Chondrocyte (in vitro differentiated cells): ENCODE measurements at places on chromosomes 3 and 15. TPM values are rescaled to one million over a fixed set of nuclear protein-coding genes. Genes with fewer than 3 reads are reported as not detected.

Gene MGLL
- 36.4 to 61.0 TPM (median 59.5 TPM) in 3 replicates for total RNA-seq

Gene CRELD1
- 26.5 to 29.9 TPM (median 28.2 TPM) in 3 replicates for total RNA-seq

Gene CATSPER2
- total RNA-seq, result 1.6 to 3.6 TPM (median 3.1 TPM) in 3 replicates

Gene HTR3E
- not detected in 3 replicates for total RNA-seq

Gene LHFPL4
- not detected in 3 replicates for total RNA-seq

Gene CTXND1
- not detected in 3 replicates for total RNA-seq

Gene CRABP1
- total RNA-seq, result not detected in 3 replicates

GRCh38 chr3:9552252-9552999, 1.2 kb downstream of the LHFPL4 start:
- H3K4me1 ChIP-seq, result peaks cover 3% of the 10 kb centered on the region
- no peak overlapping the region for H3K4me3 ChIP-seq
- DNase-seq, result no peak
- no peak overlapping the region for H3K27ac ChIP-seq
- peaks cover 3% of the 10 kb centered on the region for H3K36me3 ChIP-seq
- H3K27me3 ChIP-seq, result peaks cover 67% of the 10 kb centered on the region

GRCh38 chr15:92000709-92001108, 147.2 kb downstream of the SLCO3A1 start:
- no peak overlapping the region for H3K27ac ChIP-seq
- no peak for DNase-seq
- peaks cover 4% of the 10 kb centered on the region for H3K27me3 ChIP-seq
- H3K4me3 ChIP-seq, result no peak overlapping the region
- no peaks in the 10 kb centered on the region for H3K36me3 ChIP-seq

DNA sequence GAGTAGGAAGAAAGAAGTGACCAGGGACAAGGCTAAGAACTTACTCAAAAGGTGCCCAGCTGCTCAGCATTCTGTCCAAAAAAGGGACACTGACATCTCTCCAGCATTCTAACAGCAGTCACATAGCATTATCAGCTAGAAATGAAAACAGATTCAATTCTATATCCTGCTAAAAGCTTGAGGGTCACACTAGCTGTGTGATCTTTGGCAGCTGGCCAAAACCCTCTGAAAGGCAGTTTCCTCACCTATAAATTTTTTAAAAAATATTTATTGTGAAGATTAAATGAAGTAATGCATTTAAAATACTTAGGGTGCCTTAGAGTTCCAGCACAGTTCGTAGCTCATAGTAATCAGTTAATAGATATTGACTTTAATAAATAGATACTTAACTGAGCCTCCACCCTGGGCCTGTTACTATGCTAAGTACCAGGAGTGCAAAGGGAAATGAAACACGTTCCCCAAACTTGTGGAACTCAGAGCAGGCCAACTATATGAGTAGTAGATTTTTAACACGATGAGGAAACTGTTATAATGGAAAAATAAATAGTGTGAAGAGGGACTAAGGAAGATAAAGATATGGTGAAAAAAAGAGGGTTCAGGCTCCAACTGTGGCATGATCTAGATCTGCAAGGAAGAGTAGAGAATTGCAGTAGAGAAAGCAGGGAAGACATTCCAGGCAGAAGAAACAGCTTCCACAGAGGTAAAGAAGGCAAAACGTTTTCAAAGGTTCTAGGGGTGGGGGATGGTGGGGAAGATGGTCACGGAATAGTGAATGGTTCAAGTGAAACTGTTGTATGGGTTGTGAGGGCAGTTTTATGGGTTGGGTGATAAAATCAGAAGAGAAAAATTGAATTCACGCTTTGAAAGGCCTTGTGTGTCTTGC, 11.4 kb downstream of the CD86 start:
- no peak for DNase-seq
- no peaks in the 10 kb centered on the region for H3K36me3 ChIP-seq
- H3K4me1 ChIP-seq, result no peaks in the 10 kb centered on the region
- no peak overlapping the region for H3K4me3 ChIP-seq
- H3K27ac ChIP-seq, result no peak overlapping the region
- peaks cover 18% of the 10 kb centered on the region for H3K27me3 ChIP-seq

- no peaks in the 10 kb centered on the region for H3K36me3 ChIP-seq
- peaks cover 39% of the 10 kb centered on the region for H3K4me1 ChIP-seq
- no peaks in the 10 kb centered on the region for H3K27me3 ChIP-seq
Observed at GRCh38 chr3:69750549-69750948, 11.3 kb downstream of the MITF start.

DNA sequence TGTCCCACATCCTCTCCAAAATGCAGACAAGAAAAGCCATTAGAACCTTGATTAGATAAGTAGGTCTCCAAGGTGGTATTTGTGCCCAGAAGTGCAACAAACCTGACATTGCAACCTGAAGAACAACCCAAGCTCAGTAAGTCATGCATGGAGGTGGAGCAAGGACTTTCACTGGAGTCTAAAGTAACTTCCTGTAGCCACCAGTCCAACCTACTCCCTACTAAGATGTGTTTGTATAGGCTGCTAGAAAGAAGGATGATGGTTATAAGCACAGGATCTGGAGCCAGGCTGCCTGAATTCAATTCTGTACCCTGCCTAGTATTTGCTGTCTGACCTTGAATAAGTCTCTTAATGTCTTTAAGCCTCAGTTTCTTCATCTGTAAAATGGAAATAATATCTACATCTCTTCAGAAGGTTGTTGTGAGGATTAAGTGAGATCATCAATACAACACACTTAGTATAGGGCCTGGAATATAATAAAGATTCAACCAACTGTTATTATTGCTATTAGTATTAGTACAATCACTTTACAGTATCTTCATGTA, 32.3 kb downstream of the HDC start:
- DNase-seq, result no peak
- no peak overlapping the region for H3K4me3 ChIP-seq
- peaks cover 4% of the 10 kb centered on the region for H3K4me1 ChIP-seq
- no peaks in the 10 kb centered on the region for H3K36me3 ChIP-seq
- no peaks in the 10 kb centered on the region for H3K27me3 ChIP-seq

- H3K4me1 ChIP-seq, result peaks cover 8% of the 10 kb centered on the region
- H3K4me3 ChIP-seq, result no peak overlapping the region
- no peak overlapping the region for H3K27ac ChIP-seq
Observed at GRCh38 chr3:77370413-77370812, 330.5 kb downstream of the ROBO2 start.

- H3K36me3 ChIP-seq, result peaks cover 12% of the 10 kb centered on the region
- H3K27ac ChIP-seq, result peak overlapping the region; percentile 85
- H3K27me3 ChIP-seq, result no peaks in the 10 kb centered on the region
- no peak for DNase-seq
- no peak overlapping the region for H3K4me3 ChIP-seq
Observed at GRCh38 chr15:98905963-98906711, 101.5 kb downstream of the PGPEP1L start.

DNA sequence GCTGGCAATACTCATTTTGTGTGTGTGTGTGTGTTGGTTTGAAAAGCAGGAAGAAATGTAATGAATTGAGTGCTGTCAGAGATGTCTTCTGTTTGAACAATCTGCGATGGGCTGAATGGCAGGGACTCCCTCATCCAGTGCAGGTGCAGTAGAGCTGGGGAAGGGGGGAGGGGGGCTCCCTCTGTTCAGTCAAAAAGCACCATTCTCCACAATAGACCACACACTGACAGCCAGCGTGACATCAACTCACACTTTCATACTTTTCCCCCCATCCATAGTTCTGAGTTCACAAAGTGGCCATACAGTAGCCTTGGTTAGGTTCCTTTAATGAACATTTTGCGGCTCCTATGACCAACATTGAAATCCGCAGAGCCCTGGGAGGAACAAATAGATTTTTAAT, 10.4 kb downstream of the SOX2 start:
- no peak overlapping the region for H3K4me3 ChIP-seq

DNA sequence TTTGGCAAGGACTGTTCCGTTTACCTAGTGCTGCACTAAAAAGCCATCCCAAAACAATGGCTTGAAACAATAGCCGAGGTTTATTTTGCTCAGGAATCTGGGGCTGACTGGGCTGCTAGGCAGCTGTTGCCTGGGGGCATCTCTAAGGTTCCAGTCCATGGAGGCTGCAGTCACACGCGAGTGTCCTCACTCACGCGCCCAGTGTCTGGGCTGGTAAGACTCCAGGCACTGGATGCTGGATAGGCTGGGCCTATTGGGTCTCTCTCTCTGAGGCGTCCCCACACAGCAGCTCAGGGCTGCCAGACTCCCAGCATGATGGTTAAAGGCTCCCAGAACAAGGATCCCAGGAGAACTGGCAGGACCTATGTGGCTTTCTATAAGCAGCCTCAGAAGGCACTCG, 34.2 kb downstream of the ALS2CL start:
- no peaks in the 10 kb centered on the region for H3K36me3 ChIP-seq
- peaks cover 20% of the 10 kb centered on the region for H3K4me1 ChIP-seq
- no peak overlapping the region for H3K4me3 ChIP-seq
- no peak overlapping the region for H3K27ac ChIP-seq
- DNase-seq, result no peak
- peaks cover 18% of the 10 kb centered on the region for H3K27me3 ChIP-seq

DNA sequence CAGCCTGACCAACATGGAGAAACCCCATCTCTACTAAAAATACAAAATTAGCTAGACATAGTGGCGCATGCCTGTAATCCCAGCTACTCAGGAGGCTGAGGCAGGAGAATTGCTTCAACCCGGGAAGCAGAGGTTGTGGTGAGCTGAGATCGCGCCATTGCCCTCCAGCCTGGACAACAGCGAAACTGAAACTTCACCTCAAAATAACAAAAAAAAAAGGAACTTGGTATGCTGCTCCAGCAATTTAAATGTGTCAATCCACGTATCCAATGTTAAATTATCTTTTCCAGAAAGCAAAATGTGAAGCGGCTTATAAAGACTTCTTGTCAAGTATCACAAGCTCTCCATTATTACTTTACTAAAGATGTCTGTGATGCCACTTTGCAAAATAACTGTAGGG, 9.9 kb upstream of the ARIH1 start:
- H3K27ac ChIP-seq, result no peak overlapping the region
- no peak for DNase-seq
- H3K27me3 ChIP-seq, result no peaks in the 10 kb centered on the region
- no peak overlapping the region for H3K4me3 ChIP-seq
- H3K4me1 ChIP-seq, result peaks cover 5% of the 10 kb centered on the region
- H3K36me3 ChIP-seq, result peaks cover 3% of the 10 kb centered on the region

DNA sequence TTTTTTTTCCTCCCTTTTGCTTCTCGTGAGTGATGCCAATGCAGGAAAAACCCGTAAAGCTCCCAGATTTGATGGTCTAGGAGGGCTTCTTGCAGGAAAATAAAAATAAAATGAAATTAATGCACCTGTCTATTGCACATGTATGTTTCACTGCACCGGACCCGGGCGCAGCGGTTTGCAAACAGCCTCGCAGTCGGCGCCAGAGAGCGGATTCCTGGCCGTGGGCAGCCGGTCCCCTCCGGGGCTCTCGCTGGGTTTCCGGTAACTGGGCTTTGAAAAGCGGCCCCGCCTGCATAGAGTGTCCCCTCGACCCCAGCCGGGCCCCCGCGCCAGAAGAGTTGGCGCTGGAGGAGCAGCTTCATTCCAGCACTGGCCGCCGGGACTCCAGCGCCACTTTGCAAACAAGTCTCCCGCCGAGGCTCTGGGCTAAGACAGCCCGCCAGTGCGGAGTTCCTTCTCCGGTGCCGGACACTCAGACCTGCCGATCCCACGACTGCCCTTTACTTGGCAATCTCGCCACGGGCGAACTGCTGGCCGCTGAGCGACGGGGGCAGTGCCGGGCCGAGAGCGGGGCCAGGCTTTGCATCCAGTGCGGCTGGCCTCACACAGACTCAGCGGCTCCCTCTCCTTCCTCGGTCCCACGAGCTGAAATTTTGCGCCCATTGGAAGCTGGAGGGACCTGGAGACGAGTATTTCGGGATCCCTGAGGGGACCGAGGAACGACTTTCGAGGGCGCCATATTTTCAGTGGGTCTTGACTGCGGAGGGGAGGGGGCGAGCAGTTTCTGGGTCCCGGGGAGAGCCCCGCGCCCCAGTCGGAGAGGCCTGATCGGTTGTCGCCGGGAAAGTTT, 225.9 kb upstream of the C2CD4B start:
- no peaks in the 10 kb centered on the region for H3K36me3 ChIP-seq
- H3K4me1 ChIP-seq, result peaks cover 20% of the 10 kb centered on the region
- peak overlapping the region; percentile 94 for H3K4me3 ChIP-seq

DNA sequence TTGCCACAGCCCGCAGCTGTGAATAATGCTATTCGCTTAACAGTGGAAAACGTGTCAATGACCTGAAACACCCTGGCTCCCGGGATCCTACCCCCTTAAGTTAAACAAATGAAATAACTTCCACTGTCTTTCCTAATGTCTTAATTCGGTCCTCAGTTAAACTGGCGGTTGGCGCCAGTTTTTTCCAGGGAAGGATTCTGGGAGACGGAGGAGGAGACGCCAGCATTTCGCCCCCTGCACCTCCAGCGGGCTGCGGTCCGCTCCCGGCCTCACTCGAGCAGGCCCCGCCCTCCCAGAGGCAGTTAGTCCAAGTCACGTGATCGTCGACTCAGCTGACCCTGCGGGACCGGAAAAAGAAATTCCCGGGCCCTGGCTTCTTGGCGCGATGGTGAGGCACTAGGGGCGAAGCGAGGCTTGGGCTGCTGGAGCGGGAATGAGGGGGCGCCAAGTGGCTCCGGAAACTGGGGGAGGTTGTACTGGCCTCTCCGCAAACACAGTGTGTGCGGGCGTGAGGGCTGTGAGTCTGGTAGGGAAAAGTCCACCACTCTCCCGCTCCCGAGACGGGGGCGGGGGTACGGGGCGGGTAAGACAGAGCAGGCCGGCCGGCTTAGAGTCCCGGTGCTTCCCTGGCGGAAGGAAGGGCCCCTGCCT, at the start of gene COMMD4:
TSS of gene COMMD4 (plus strand) at position 359 of the 651 bp plus-strand sequence. CDS start at position 386, 27 bp downstream.
- H3K27ac ChIP-seq, result peak within 1 kb of the TSS; percentile 97
- no peaks in the 10 kb centered on the region for H3K27me3 ChIP-seq
- no peak for DNase-seq
- peak within 1 kb of the TSS; percentile 99 for H3K4me3 ChIP-seq
- H3K4me1 ChIP-seq, result peaks cover 24% of the 10 kb centered on the region
